ENCODE measurements at places on chromosomes 12 and 14.

DNA sequence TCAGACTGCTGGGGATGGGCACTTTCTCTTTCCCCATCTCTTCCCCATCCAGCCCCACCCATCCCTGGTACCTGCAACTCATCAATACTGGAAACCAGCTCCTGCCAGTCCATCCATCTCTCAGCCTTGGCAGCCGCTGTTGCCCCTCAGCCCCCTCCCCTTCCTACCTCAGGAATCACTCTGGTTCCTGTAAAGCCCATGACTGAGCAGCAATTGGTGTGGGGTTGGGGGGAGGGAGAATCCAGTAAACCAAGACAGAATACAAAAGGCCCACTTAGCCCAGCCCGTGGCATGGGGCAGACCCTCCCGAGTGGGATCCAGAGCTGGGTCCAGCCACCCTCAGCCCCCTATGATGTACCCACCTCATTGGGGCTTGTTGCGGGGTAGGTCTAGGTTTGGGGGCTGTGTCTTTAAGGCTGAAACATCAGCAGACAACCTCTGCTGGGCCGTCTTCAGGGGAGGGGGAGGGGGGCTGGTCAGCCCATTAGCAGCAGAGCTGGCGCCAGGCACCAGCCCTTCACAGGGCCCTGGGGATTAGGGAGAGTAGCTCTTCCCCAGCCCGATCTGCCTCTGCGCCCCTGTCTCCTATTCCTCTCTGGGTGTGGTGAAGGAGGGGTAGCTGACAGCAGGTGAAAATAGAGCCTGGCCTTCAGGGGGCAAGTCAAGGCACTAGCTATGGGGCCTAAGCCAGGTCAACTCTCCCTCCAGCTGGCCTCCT is 702 bp upstream of the PRPH start:
- no peak for DNase-seq

- no peak for DNase-seq
Measured at GRCh38 chr14:85333313-85333712, 196.6 kb upstream of the FLRT2 start.

DNA sequence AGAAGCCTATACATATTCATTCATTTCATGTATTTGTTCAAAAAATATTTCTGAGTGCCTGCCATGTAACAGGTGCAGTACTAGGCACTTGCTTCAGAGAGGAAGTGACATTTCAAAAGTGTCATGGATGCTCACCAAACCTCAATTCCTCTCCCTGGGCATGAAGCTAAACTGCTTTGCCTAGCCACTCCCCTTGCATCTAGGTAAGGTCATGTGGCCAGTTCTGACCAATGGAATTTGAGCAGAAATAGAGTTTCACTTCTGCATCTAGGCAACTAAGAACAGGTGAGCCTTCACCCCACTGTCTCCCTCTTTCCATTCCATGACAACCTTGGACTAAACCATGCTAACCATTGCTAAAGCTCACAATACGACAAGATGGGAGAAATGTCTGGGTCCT is 27.6 kb downstream of the TC2N start:
- DNase-seq = no peak

- no peak for DNase-seq
Measured at GRCh38 chr12:3538466-3539030, 47.5 kb downstream of the PRMT8 start.

DNA sequence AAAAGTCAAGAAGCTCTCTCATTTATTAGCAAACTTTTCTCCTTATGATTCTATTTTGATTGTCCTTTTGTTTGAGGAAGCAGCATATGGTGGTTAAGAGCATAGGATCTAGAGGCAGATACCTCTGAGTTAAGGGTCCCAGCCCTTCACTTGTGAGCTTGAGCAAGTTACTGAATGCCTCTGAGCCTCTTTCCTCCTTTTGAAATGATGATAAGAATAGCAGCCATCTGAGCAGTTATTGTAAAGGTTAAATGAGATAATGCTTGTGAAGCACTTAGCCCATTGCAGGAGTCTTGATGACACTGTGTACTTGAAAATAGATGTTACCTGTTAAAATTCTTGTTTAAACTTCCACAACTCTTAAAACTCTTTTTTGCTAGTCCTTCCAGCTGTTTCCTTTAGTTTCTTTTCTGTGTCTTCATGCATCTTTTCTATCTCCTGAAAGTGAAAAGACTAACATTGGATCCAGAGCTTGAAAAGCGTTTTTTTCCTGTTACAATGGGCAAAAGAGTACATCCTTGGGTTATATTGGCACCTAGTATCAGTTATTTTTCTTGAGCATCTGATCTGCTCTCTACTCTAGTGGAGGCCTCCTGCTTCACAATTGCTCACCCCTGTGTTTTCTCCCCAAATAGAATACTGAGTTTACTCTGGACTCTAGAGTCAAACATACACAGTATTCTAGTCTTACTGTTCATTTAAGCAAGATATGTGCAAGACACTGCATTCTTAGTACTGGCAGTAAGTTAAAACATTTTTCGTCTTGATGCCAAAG is 3.1 kb downstream of the HIF1A start:
- no peak for DNase-seq

DNA sequence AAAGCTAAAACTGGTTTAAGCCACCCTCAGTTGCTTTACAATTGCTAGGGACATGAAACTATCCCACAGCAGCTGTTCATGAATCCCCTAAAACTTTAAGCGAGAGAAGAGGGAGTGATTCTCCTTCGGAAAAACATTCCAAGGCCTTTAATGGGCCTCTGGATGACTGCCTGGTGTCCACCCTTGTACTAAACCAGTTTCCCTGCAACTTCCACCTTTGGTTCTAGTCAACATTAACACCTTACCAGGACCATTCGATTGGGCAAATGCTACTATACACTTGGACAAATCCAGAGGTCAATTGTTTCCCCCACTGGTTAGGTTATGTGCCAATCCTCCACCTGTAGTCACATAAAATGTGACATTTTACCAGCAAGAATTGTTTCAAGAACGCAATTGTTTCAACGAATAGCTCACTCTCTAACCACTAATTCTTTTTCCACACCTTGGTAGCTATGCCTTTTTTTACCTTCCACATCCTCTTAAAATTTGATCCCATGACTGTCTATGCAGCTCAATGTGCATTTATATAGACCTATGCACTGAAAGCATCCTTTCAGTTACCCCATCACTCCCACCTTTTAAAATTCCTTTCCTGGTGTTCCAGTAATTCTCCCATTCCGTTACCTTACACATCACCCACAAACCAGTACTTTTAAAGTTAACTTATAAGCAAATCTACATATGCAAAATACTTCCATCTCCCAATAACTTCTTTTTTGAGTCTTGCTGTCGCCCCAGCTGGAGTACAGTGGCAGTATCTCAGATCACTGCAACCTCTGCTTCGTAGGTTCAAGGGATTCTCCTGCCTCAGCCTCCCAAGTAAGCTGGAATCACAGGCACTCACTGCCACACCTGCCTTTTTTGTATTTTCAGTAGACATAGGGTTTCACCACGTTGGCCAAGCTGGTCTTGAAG is 3.6 kb downstream of the UBC start:
- no peak for DNase-seq

DNA sequence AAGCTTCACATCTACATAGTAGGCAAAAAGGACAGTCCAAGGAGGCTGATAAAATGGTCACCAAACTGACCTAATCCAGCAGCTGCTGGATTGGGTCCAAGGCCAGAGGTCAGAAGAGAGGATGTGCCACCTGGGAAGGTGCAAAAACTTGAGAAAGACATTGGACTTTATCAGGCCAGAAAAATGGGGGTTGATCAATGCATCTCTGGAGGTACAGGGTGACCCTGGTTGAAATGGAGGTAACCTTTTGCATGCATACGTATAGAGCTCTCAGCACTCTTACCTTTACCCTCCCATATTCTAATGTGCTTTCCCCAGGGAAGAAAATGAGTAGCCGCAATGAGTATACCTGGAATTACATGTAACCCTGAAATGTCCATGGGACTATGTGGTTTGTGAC is 16.0 kb downstream of the BTG1 start:
- DNase-seq = no peak

GRCh38 chr12:9367201-9367600 is 159.0 kb upstream of the PZP start:
- no peak for DNase-seq

DNA sequence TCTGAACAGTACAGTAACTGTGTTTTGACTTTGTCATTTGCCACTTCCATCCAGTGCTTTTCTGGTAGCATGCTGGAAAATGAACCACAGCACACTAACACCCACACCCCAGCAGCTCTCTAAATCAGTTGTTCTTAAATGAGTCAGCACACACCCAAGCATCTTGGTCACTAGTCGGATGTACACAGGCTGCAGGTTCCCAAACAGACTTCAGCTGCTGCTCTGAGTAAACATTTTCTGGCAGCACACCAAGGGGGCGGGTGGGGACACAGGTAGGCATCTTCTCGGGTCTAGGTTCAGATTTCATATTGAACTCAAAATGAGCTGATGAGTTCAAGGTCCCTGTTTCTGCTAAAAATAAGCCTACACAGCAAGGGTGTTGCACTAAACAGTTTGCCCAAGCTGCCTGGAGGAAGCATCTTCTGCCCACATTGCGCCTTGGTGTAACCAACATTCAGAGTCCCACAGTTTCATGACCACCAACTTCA is 39.8 kb downstream of the IFNG start:
- DNase-seq = no peak

DNA sequence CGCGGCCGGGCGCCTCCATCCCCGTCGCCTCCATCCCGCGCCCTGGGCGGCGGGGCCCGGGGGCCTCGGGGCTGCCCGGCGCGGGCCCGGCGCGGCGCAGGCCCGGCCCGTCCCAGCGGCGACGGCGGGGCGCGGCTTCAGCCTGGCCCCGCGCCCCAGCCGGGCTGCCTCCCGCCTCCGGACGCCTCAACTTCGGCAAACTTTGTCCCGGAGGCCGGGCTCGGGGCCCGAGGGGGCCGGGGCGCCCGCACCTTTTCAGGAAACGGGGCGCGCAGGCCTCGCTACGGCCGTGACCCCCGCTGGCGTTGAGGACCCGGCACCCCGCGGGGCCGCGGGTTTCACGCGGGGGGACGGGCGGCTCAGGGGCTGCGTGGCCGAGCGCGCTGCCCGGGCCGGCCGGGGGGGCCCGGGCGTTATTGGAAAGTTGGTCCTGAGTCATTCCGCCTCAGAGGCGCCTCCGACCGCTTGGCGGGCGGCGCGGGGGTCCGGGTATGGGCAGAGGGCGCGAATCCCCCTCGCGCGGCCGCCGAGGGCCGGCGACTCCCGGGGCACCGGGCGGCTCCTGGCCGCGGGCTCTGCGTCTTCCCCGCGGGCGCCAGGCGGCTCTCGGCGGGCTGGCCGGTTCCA is 575 bp downstream of the TRAF3 start:
- DNase-seq = no peak

DNA sequence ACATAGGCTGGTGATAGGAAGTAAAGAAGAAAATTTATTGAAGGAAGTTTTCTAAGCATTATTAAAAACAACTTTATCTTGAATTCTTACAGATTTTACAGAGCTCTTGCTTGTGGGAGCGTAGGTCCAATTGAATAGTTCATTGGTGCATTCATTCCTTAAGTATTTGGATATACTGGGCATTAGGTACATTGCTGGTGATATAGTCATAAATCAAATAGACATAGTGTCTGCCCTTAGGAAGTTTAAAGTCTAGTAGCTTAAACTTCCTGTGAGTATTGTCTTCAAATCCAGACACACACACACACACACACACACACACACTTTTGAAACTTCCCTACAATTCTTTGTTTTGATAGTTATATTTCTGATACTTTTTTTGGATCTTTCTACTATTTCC is 226.7 kb downstream of the FUT8 start:
- DNase-seq = no peak

DNA sequence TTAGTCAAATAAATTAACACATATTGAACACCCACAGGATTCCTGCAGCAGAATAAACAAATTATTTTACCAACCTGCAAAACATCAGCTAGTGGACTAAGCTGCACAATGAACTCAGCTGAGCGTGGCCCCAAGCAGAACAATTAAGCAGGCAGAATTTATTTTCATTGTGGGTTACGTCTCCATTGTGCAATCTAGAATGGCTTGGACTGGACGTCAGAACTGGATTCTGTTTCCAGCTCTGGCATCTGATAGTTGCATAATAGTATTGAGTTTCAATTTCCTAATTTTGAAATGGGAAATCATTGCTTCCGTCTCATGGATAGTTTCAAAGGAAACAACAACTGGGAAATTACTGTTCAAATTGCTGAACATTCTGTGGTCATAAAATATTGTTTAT is 35.5 kb upstream of the RERG start:
- no peak for DNase-seq

DNA sequence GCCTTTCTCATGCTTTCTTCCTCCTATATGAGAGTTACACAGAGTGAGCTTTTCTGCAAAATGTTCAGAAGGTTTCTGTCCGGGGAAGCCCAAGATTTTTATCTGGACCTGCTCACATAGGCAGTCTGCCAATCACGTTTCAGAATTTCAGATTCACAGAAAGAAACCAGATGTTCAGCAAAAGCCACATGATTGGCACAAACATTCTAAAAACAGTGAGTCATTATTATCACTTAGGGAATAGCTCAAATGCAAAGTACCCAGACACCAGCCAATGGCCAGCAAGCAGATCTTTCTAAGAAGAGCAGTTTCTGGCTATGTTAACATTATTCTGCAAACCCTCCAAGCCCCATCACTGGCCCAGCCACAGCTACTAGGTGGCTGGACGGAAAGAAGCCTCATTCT is 1558.5 kb upstream of the TMEM132C start:
- no peak for DNase-seq

DNA sequence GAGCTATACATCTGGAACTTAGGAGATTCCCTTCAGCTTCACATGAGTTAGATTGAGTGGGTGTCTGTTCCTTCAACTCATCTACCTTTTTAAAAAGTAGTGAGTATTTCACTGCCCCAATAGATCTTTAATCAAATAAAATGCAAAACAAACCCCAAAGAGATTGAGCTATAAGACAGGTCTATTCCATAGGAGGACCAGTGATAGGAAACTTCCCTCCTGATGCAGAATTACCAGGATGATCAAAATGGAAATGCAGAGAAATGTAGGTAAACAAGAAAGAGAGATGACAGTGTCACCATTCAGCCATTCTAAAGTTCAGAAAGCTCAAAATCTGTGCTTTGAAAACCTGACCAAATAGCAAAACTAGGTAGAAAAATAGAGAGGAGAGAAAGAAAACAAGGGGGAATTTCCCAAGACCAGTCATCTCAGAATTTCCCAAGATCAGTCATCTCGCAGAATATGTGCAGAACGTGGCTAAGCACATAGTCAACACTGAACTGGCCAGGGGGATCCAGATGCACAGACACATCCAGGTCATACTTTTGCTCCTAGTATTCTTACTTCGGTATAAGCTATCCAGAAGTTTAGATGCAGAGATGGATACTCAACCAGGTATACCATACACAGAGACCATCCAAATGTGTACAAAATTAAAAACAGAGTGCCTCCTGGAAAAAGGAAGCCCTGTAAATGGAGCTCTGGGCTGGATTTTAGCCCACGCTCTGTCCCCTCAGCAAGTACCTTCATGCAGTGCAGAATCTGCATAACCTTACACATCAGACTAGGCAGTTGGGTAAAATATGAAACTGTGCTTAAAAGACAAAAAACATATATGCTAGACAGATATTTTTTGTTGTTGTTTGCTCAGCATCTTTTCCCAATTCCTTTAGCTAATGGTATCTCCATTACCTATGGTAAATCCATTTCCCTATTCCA is 27.4 kb downstream of the SLC41A2 start:
- no peak for DNase-seq

GRCh38 chr14:100777818-100778525 is 47.9 kb upstream of the MEG3 start:
- no peak for DNase-seq

Measured in renal cortex interstitium (tissue), 15 donors.